ENCODE measurements at places on chromosomes 3 and 15. TPM values are rescaled to one million over a fixed set of nuclear protein-coding genes. Genes with fewer than 3 reads are reported as not detected.

The AHSG gene
- total RNA-seq = under 0.01 TPM

The NR1I2 gene
- not detected for total RNA-seq

The PLA2G4D gene
- not detected for total RNA-seq

The ZNF662 gene
- 1.1 TPM for total RNA-seq

The LAMB2 gene
- 896 TPM for total RNA-seq

The STAC gene
- 0.88 TPM for total RNA-seq

The SLC28A1 gene
- not detected for total RNA-seq

The VGLL3 gene
- 19.3 TPM for total RNA-seq

The VWA5B2 gene
- total RNA-seq = not detected

The CCR5 gene
- not detected for total RNA-seq

The CPLX3 gene
- total RNA-seq = not detected

The CFAP100 gene
- not detected for total RNA-seq

The ZNF80 gene
- not detected for total RNA-seq

The IL17RE gene
- 0.23 TPM for total RNA-seq

The ITPKA gene
- 0.59 TPM for total RNA-seq

The CHRNA7 gene
- not detected for total RNA-seq

The HCN4 gene
- not detected for total RNA-seq

The SERPINI2 gene
- total RNA-seq = not detected

The CHRM5 gene
- not detected for total RNA-seq

The AMT gene
- 0.28 TPM for total RNA-seq

The DYNLT2B gene
- total RNA-seq = 5.9 TPM

The RLBP1 gene
- total RNA-seq = not detected

The TMEM212 gene
- not detected for total RNA-seq

The RHOV gene
- total RNA-seq = under 0.01 TPM

The TIMP4 gene
- total RNA-seq = 1.8 TPM

The LDHAL6B gene
- not detected for total RNA-seq

The COLQ gene
- 0.23 TPM for total RNA-seq

The ANKUB1 gene
- not detected for total RNA-seq

The ZNF385D gene
- total RNA-seq = not detected

The GPR176 gene
- 142 TPM for total RNA-seq

The BNC1 gene
- 23.3 TPM for total RNA-seq

The IGSF11 gene
- total RNA-seq = not detected

The CNTN3 gene
- 0.97 TPM for total RNA-seq

The DENND4A gene
- total RNA-seq = 22.9 TPM

The PPP1R14D gene
- not detected for total RNA-seq

The MAP6D1 gene
- 2.1 TPM for total RNA-seq

The EPB42 gene
- total RNA-seq = not detected

The FBN1 gene
- total RNA-seq = 1,277 TPM

The SCG5 gene
- 30.9 TPM for total RNA-seq

The PSTPIP1 gene
- total RNA-seq = not detected

The RGMA gene
- total RNA-seq = 0.32 TPM

The TLR9 gene
- total RNA-seq = not detected

The P2RY1 gene
- total RNA-seq = 0.59 TPM

The ERICH6 gene
- not detected for total RNA-seq

The CTXN2 gene
- total RNA-seq = not detected

The GHSR gene
- total RNA-seq = not detected

The DAZL gene
- not detected for total RNA-seq

The SNX22 gene
- 0.28 TPM for total RNA-seq

The IMPG2 gene
- 0.59 TPM for total RNA-seq

The TMCO5A gene
- not detected for total RNA-seq

The RAMAC gene
- total RNA-seq = 36.8 TPM

The ST8SIA2 gene
- not detected for total RNA-seq
